ENCODE measurements at places on chromosomes 7 and 10.

GRCh38 chr7:65962033-65962432 lies 20.0 kb downstream of the GUSB start:
- no peak for DNase-seq

DNA sequence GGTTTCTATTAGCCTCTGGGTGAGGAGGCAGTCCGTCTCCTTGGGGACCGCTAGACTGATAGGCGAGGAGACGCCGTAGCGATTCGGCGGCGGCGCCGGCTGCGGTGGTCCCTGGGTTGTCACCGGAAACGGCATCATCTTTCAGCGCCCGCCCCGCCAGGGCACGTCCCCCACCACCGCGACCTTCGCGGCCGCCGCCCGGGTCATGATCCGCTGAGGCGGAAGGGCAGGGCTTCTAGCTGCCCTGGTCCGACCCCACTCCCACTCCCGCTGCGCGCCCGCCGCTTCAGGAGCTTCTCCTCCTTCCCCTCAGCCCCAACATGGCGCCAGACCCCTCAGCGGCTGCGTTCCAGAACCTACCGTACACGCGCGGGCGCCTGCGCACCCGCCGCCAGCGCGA lies at the start of gene PAPOLB:
TSS of gene PAPOLB (minus strand) at position 358 of the 400 bp plus-strand sequence. CDS start at position 138, 220 bp downstream.
- DNase-seq = no peak

GRCh38 chr10:124743191-124744101 lies 732 bp downstream of the FAM53B start:
- DNase-seq = no peak

DNA sequence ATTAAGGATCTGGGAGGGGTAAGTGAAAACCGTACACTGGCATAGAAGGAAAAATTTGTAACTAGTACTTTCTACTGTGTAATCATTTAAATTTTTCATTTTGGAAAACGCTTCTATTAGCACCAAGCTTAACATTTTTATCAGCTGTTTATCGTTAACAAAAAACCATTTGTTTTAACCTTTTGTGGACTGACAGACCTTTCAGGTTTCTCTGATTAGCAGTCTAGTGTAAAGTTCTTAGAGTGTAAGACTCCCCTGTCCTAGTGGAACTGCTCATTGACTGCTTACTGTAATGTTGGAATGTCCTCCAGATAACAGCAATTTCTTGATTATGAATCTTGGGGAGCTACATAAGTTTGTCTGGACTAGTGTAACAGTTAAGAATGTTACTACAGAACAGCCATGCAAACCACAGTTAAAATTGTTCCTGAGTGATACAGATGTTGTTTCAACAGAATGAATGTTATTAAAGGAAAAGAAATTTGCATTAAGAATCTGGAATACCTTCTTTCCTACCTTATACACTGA lies 2.0 kb downstream of the DBF4 start:
- no peak for DNase-seq

DNA sequence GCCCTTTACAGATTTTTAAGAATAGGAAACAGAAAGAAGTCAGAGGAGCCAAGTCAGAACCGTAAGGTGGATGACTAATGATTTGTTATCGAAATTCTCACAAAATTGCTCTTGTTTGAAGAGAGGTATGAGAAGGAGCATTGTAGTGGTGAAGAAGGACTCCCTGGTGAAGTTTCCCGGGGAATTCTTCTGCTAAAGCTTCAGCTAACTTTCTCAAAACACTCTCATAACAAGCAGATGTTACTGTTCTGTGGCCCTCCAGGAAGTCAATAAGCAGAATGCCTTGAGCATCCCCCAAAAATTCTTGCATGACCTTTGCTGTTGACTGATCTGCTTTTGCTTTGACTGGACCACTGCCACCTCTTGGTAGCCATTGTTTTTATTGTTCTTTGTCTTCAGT lies 152.9 kb downstream of the HGF start:
- no peak for DNase-seq

- DNase-seq = no peak
These were observed 238.3 kb upstream of the NFE2L3 start for GRCh38 chr7:25913598-25914224.
